Activated CD8-positive, alpha-beta memory T cell treated with anti-CD3 and anti-CD28 coated beads, Interleukin-2, amount 50 U/mL, for 4 hours (primary cell): ENCODE measurements at places on chromosomes 4 and X.

DNA sequence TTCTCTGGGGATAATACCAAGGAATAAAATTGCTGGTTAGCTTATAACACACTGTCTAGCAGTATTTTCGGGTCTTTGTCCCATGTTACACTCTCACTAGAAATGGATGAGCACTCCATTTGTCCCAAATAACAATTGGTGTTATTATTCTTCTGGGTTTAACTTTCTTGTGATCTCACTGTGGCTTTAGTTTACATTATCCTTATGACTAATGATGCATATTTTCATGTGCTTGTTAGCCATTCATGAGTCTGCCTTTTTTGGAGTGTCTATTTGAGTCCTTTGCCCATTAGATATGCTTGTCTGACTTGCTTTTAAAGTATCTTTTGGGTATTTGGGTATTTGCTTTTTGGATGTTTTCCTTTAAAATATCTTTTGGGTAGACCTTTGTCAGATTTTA, 372.9 kb upstream of the TENM3 start:
- DNase-seq: no peak

DNA sequence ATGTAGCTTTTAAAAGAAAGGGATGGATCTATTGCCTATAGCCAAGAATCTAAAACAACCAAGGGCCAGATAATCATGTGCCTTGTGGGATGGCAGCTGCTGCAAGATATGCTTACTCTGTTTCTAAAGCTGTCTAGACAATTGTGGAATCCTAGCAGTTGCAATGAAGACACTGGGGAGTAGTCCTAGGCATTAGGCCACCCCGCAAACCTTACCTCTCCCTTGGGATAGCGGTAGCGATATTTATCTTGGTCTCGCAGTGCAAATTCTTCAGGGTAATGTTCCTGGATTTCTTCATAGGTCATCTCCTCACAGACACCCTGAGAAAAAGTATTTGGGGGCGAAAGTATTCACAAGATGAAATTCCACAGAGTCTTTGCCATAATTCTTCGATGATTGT, 24.6 kb downstream of the TRO start:
- no peak for DNase-seq

GRCh38 chr4:159520074-159520473, 417.2 kb downstream of the RAPGEF2 start:
- DNase-seq: no peak

DNA sequence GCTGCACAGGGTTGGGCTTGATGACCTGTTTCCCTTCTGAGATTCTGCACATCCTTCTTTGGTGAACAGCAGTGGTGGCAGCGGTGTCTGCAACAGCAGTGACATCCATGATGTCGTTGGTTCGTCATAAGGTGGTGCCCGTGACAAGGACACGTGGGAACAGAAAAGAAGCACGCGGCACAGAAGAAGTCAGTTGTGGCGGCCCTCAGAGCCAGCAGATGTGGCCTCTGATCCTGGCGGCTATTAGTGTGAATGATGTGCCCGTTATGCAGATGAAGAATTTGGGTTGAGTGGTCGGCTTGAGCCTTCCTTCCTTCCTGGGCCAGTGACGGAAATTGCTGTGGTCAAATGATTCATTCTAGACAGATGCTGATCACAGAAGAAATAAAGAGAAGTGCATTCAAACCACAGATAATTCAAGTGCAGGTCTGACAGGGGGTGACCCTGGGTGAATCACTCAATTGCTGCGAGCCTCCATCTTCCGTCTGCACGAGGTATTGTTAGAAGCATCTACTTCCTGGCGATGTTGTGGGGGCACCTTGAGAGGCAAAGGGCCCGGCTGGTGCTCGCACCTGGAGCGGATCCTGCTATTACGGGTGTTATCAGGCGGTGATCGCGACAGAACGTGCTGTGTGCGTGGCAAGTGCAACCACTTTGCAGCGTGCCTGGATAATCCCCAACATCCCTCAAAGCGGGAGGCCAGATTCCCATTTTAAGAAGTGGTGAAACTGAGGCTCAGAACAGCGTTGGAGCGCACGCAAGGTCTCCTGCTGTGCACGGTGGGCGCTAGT, 215.2 kb upstream of the PSAPL1 start:
- peak; percentile 43 for DNase-seq

DNA sequence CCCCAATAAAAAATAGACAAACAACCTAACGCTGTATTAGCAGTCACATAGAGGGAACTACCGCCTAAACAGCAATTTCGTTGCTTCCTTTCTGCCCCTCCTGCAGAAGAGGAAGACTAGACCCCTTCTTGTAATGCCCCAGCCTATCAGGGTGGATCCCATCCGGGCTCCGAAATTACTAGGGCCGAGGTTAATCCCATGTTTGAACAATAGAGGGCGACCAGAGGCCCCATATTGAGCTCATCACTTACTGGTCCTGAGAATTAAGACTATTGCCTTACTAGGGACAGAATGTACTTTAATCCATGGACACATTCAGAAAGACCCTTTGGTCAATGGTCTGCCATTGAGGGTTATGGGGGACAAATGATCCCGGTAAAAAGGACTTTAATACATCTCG, 11.8 kb upstream of the ZNF630 start:
- peak; percentile 30 for DNase-seq

- no peak for DNase-seq
Observed at GRCh38 chrX:124203311-124203710, 129.1 kb upstream of the TEX13D start.

- no peak for DNase-seq
Observed at GRCh38 chr4:47650584-47651130, 165.6 kb downstream of the ATP10D start.

- DNase-seq: no peak
Observed at GRCh38 chr4:141812158-141812557, 175.8 kb downstream of the IL15 start.

- DNase-seq: no peak
Observed at GRCh38 chr4:171186700-171187099, 626.5 kb upstream of the GALNTL6 start.

DNA sequence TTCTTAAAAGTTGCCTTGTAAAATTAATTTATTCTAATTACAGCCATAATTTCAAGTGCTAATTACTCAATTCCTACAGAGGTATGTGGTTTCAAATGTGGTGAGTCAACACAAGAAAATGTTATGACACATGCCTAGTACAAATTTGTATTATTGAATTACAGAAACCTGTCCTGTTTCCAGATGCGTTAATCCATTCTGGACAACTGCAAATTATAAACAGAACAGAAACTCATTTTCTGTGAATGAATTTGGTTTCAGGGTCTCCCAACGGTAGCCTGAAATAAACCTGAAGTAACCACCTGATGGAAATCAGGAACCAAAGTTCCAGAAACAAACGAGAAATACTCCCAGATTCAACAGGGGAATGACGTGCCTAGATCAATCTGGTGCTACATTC, 328.6 kb upstream of the F9 start:
- DNase-seq: no peak

DNA sequence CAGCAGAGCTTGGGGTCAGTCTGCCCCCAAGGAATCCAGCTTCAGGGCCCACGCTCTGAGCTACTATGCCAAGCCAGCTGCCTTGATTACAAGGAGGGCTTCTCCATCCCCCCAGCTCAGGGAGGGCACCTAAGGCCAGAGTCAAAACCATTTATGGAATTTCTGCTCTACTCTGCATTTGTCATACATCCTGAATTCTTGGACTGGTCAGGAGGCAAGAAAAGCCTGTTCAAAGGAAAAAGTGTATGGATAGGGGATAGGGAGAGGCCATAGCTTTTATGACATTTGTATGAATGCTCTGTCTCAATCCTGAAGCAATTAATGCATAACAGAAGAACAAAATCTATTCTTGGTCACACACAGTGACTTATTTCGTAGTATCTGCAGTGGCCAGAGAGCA, 32.2 kb downstream of the EDNRA start:
- DNase-seq: no peak

DNA sequence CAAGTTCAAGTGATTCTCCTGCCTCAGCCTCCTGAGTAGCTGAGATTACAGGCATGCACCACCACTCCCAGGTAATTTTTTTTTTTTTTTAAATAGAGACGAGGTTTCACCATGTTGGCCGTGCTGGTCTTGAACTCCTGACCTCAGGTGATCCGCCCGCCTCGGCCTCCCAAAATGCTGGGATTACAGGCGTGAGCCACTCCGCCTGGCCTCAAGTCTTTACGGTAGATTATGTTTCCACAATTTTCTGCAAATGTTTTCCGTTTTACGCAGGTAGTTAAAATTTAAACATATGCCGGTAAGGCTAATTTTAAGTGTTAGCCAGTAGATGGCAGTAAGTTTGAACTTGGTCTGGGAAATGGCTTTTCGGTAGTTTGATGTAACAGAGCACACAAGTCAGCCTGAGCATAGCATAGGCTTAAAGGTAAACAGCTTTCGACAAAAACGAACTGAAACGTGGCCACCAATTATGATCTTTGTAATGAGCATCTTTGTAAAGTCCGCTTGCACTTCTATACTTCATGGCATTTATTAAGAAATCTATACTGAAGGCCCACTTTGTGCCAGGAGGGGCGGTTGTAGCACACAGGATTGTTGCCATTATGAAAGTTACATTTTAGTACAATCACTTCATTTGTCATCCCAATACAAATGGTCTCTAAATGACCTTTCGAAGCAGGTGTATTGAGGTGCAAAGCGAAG, 31.1 kb downstream of the CCKAR start:
- no peak for DNase-seq

DNA sequence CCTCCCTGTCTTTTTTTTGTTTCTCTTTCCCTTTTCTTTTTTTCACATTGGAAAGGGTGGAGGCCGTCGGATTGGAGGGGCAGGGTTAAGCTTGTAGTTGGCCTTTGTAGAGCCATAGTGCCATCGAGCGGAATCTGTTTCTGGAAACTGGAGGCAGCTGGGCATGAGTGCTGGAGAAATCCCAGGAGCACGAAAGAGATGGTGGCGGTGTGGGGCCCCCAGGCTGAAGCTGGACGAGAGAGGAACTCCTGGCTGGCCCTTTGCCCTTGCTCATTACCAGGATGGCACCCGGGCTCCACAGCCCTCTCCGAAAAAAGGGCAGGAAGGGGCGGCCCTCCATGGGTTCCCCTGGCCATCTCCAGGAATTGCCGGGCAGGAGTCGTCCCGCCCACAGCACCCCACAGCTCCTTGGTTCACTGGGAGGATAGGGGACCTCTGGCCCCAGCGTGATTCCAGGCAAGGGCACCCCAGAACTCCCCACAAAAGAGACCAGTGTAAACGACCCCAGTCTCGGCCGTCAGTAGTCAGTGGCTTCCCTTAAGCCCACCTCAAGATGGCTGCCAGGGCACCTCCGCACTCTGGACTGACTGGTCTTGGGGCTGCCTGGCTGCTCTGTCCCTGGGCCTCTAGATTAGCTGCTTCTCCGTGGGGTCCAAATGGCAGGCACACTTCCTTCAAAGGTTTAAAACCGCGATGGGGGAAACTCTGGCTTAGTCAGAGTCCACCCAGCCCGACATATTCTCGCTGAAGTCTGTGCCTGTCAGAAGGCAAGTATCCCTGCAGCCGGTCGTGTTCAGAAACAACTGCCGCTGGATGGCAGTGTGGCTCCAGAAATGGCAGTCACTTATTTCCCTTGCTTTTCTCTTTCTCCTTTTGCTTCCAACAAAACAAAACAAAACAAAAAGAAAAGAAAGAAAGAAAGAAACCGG, 74.1 kb downstream of the NBDY start:
- peak; percentile 79 for DNase-seq

DNA sequence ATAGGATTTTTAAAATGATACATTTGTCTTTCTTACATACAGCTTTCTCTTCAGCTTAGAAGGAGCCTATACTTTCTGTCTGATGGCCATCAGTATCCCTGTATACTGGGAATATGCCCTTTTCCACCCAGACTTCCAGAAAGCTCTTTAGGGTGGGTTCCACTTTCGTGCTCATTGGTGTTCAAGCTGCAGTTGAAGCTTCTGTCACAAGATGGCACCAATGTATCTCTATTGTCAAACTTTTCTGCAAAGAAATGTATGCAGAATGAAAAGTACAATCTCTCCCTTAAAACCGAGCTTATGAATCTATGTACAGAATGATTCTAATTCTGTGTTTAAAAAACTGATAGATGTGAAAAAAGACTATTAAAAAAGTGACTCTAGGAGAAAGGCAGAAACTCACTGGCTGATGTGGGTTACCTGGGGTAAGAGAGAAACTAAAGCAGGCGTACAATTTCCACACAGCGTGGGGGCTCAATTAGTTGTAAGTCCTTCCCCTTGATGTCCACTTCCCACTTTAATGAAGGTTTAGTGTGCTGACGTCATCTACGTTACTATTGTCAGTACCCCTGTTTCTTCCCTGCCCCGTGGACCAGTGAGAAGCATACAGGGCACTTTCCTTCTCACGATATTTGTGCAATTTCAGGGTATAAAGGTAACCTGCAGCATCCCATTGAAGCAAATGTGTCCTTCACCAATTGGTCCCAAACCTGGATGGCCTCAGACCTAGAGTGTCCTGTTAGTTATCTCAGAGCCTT, 57.3 kb upstream of the TCEAL2 start:
- DNase-seq: no peak

DNA sequence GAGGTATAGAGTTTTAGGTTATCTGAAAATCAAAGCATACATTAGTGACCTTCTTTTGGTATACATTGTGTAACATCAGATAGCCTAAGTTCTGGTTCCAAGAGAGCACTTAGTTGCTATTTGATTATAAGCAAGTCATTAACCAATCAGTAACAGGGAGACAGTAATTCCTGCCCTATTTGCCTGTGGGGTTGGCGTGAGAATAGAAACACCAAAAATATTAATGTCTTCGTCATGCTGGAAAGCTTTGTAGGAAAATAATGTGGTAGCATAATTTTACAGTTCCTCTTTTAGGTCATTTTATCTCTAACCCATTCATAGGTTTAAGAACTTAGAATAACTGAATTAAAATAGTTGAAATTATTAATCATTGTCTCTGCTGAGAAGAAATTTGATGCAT, 37.8 kb downstream of the NPNT start:
- DNase-seq: no peak

DNA sequence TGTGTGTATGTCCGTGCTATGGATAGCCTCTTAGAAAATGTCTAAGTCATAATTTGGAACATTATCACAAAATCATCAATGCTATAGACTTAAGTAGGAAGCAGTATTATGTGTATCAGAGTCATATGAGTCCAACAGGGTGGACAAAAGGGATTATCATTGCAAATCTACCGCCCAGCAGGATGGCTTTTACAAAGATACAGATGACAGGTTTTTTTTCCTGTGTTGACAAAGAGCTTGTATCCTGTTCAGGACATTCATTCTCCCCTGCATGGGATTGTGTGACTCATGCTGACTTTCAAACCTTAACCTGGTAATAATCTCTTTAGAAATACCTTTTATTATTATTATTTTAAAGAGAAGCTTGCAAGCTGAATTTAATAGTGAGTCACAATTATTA, 310.3 kb upstream of the GNPDA2 start:
- DNase-seq: no peak

DNA sequence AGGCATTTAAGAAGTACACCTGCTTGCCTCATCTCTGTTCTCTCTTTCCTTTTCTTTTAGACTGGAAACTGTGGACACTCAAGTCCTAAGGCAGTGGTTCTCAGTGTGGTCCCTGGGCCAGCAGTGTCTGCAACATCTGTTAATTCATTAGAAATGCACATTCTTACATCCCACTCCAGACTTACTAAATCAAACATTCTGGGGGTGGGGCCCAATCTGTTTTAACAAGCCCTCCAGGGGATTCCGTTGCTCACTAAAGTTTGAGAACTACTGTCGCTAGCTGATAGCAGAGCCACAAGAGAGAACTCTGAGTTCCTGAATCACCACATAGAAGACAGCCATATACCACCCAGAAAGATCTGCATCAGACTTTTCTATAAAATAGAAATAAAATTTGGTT, 430.6 kb downstream of the BCOR start:
- DNase-seq: no peak

- DNase-seq: no peak
Observed at GRCh38 chr4:71009086-71009485, 15.6 kb downstream of the DCK start.
